ENCODE measurements at places on chromosomes 12 and 14.

DNA sequence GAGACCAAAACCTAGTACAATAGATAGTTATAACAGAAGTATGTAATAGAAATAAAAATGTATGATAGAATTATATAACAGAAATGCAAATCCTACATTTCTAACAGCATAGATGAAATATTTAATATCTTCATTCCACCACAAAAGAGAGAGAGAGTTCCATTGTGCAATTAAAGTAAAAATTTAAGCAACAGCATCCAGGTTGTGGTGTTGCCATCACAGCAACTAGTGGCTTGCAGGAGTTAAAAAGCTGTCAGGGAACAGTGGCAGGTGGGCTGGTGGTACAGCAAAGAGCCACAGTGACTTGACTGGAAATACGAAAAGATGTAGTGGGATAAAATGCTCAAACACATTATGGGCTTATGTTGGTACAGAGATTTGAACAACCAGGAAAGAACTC lies 57.1 kb upstream of the MDM1 start:
- no peak for DNase-seq

GRCh38 chr12:77082021-77082420 lies 16.7 kb upstream of the E2F7 start:
- DNase-seq: no peak

GRCh38 chr12:131759176-131759575 lies 48.3 kb downstream of the SFSWAP start:
- DNase-seq: no peak

DNA sequence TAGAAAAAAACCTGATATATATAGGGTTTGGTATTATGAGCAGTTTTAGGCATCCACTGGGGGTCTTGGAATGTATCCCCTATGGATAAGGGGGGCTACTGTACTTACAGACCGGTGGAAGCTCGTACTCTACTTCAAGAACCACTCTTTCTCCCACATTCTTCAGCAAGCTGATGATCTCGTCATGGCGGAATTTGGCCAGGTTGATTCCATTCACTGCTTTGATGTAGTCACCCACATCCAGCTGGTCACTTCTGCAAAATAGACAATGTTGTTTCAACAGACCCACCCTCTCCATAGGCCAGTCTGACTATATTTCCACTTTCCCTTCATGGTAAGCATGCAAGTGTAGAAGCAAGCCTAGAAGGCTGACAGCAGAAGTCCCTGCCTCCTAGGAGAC lies 139.9 kb downstream of the GRIP1 start:
- DNase-seq: no peak

DNA sequence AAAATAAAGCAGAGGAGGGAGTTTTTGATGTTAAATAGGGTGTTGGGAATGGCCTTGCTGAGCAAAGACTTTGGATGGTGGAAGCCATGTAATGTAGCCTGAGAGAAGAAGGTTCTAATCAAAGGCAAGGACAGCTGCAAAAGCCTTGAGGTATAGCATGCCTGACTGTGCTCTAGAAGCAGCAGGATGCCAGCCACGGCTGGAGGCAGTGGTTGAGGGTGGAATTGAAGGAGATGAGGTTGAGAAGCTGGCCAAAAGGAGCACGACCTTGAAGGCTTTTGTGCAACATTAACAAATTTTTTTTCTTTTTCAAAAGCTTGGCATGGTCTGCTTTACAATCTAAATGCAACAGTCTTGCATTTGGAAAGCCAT lies 42.3 kb upstream of the CSRP2 start:
- DNase-seq: no peak

- no peak for DNase-seq
Measured at GRCh38 chr12:116265351-116266147, 11.9 kb downstream of the MED13L start.

DNA sequence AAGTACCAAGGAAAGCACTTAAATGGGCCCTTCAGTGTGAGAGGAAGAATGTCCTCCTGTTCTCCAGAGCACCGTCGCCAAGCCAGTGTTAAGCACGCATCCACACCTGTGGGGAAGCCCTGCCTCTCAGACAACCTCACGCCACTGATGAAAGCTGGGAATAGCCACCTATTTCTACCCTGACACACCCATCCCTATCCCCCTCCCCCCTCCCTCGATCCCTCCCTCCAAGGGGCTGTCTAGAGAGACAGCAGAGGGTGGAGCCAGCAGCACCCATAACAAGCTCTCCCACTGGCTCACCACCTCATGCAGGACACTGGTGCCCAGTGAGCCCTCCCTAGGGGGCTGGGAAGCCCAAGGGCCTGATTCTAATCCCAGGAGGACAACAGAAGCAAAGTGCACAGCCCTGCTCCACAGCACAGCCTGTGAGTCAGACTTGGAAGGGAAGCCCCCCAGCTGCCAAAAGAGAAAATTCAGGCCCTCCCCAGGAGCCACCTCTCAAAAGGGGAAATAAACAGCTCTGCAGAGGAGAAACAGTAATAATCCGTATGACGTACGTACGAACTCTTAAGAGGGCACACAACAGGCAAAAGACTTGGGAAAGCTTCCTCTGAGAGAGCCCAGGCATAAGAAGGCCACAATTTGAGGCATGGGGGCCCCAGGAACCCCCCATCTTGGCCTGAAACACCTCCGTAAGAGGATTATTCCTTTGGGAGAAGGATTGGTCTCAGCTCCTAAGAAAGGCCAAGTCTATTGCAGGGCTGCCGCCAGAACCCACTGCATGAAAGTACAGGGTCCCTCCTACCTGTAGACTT lies 7.8 kb downstream of the PITPNM2 start:
- peak; percentile 94 for DNase-seq

DNA sequence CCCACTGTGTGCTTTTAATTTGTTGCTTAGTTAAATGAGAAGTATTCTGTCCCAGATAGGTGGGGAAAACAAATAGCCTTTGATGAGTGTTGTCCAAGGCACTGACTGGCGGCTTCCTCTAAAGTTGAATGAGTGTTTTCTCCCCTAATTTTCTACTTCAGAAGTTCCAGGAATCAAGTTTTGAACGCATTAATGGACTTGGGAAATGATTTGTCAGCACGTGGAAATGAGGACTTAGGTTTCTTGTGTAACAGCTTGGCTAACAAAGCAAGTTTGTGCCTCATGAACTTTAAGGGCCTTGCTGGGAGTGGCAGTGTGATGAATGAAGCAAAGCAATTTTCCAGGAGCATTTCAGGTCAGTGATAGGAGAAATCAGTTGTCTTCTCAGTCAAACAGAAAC lies 56.9 kb downstream of the LIN52 start:
- DNase-seq: no peak

DNA sequence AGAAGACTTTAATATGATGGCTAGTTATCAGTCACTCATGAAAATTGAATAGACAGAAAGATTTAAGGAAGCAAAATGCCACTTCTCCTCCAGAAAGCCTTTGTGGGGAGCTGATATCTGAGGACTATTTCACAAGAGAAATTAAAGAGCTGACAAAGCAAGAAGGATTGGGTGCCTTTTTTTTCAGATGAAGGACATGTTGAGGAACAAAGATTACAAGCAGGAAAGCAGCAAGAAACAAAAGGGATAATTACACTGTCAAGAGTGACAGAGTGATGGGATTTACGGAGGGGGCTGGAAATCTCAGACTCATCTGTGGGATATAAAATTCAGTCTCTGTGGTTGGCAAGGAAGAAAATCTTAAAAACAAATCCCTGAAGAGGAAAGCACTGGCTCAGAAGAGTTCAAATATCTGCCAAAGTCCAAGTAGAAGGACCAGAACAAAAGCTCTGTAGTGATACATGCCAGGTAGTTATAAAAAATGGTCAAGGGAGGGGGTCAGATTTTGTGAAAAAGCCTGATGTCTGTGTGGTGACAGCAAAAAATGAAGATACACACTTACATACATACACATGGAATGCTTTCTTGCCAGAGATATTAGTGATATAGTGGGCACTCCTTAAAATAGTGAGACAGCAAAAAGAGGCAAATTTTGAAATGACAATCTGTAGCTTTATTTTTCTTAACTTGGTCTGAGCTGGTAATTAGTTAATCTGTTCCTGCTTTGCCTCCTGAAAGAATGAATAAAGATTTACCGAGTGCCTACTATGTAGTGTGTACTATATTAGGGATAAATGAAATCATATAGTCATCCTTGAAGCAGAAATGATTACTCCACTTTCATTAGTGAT lies 62.9 kb downstream of the EPS8 start:
- DNase-seq: no peak

- no peak for DNase-seq
Measured at GRCh38 chr12:124844411-124845397, 19.0 kb downstream of the SCARB1 start.

- DNase-seq: no peak
Measured at GRCh38 chr12:26711072-26711471, 121.9 kb downstream of the ITPR2 start.

DNA sequence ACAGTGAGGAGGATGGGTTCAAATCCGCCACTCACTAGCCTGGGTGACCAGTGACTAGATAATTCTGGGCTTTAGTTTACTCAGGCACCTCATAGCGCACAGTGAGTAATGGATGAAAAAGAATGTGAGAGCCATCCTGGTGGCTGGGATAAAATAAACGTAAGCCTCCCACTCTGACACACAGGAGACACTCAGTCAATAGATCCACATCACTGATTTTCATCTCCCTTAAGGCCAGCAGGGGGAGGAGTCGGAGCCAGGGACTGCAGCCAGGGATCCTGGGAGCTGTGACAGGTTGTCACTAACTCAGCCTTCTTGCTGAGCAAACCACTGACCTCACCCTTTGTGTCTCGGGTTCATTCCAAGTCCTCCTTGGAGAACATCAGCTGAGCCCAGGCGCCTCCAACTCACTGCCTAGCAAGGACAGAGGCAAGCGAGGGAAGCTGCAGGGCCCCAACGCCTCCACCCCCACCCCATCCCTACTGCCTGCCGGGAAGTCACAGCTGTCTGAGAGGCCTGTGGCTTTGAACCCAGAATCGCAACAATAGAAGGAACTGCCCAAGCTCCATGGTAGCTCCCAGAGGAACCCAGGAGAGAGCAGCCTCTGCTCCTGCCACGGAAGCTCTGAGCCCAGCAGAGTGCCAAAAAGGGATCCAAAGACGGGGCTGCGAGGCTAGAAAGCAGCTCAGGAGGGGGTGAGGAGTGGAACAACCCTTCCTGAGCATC lies 30.7 kb downstream of the PXN start:
- DNase-seq: peak; percentile 88

DNA sequence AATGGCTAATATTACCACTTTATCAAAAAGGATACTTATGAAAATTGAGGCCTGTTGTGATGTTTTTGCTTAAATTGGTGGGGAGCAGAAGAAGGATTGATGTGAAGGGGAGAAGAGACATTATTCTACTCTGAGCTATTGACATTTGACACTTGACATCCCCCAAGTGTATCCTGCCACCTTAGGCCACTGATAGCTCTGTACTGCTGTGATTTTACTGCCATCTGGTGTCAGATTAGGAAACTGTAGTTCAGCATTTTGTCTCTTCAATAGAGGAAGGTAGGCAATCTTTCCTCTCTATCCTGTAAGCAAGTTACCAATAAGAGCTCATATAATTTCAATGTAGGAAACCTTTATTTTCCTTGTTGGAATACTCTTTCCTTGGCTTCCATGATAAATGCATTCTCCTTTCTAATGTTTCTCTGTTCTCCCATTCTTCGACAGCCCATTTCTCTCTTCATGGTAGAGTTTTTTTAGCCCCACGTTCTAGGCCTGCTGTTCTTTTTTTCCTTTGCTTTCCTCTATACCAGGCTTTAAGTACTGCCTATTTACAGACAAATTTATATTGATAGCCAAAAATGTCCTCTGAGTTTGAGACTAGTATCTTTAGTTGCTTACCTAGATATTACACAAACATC lies 46.3 kb downstream of the PPHLN1 start:
- peak; percentile 95 for DNase-seq

GRCh38 chr14:51291016-51291415 lies 51.0 kb downstream of the TMX1 start:
- no peak for DNase-seq

DNA sequence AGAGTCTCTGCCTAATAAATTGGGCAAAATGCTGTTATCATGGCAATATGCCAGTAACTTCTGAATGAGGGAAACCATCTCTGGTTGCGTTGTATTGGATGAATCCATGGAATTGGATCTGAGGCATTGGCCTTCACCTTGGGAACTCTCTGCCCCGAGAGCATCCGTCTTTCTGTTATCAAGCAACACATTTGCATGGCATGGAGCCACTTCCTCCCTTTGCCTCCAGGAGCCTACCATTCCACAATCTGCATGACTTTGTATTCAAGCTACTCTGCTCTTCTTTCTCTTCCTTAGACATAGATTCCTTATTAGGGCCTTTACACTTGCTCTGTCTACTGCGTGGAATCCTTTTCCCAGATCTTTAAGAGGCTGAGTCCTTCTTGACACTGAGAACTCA lies 57.2 kb downstream of the RIC8B start:
- no peak for DNase-seq

GRCh38 chr12:69932154-69932553 lies 107.1 kb downstream of the MYRFL start:
- DNase-seq: no peak

GRCh38 chr12:24111616-24112015 lies 162.1 kb upstream of the SOX5 start:
- no peak for DNase-seq

DNA sequence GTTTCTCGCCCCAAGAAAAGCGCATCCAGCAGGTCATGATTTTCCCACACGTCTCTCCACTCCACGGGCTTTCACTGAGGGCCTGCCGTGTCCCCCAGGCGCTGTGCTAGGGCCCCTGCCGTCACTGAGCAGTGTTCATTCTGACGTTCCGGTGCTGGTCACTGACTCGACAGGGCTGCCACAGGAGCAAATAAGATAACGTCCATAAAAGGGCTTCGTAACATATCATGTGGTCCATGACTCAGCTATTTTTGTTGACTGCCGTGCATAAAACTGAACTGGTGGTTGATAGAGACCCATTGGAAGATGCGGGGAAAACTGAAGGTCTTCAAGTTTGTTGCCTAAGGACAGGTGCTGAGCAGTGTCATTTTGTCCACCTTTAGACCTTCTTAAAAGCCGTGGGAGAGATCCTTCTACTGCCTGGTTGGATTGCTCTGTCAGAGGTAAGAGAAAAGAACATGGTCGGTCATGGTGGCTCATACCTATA lies 46.3 kb downstream of the ADGRD1 start:
- DNase-seq: no peak
